Smooth muscle cell of the brain vasculature (primary cell): ENCODE measurements at places on chromosomes 1 and 21.
A peak's percentile ranks its signal among the peaks of the same experiment; 100 is the strongest.

DNA sequence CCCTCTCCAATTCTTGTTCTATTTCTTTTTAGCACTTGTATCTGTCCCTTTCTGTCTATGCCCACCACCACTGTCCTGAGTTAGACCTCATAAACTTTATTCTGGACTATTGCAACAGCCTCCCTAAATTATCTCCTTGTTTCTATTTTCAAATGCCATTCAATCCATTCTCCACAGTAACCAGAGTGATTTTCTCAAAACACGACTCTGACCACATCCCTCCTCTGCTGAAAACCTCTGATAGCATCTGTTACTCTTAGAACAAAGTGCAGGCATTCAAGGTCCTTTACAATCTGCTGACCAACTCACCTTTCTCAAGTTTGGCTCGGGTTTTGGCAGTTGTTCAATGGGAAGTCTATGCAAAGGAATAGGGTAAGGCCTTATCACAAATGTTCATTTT, 22.8 kb upstream of the GPX7 start:
- DNase-seq: no peak

DNA sequence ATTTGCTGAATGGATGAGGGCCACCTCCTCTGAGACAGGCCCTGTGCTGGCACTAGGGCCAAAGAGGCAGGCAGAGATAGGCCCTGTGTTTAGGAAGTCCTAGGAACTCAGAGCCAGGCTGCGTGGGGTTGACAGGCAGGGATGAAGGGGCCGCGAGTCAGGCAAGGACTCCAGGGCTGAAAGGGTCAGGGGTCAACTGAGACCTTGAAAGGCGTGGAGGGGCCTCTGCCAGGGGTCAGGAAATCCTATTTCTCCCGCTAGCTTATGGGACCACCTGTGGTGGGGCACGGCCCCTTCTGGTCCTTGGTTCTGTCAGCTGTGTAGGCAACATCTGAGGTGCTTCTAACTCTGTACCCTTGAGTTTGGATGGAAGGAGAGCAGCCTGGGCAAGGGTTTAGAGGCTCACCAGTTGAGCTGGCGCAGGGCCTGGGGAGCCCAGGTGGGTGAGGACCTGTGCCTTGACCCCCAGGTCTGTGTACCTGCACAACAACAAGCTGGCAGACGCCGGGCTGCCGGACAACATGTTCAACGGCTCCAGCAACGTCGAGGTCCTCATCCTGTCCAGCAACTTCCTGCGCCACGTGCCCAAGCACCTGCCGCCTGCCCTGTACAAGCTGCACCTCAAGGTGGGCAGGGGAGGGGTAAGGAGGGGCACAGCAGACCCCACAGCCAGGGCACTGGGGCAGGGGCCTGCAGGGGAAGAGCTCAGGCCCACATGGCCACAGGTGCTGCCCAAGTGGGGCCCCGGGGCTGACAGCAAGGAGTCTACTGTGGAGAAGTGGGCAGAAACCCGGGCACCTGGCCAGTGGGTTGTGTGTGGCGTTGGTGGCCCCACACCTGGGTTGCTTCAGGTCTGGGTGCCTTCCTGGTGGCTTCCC, 14.9 kb downstream of the PODN start:
- no peak for DNase-seq

DNA sequence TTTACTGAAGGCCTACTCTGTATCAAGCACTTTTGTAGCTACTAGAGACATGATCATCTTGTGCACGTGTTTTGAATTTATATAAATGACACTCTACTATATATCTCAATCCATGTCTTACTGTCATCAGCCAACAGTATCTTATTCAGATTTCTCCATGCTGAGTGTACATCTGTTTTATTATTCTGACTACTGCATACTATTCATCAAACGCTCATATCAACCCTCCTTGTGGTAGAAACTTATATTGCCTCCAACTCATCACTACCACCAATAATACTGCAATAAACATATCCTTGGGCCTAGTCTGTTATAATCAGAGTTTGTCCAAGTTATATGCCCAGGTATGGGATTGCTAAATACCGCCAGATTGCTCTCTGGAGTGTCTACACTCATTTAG, 81.6 kb upstream of the IRF2BP2 start:
- DNase-seq: no peak

- DNase-seq: no peak
Measured at GRCh38 chr21:37771181-37771580, 145.1 kb downstream of the KCNJ6 start.

DNA sequence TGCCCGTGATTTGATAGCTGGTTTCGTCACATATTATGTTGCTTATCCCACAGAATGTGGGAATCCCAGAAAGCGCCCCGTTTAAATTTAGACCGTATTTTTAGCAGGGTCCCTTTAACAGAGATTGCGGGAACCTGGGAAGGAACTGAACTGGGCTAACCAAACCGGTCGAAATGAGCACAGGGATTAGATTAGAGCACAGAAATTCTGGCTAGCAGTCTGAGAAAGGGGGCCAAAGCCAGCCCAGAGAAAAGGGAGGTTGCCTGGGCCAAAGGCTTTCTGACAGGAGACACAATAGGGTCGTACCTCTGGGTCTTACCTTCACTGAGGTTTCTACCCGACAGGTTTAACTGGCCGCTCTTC, 327 bp downstream of the LRRC40 start:
- no peak for DNase-seq

GRCh38 chr1:34354367-34354766, 177.7 kb downstream of the C1orf94 start:
- no peak for DNase-seq

GRCh38 chr1:7248549-7249199, 463.4 kb downstream of the CAMTA1 start:
- DNase-seq: no peak

- DNase-seq: no peak
Measured at GRCh38 chr1:113898241-113898814, 6.3 kb downstream of the AP4B1 start.

DNA sequence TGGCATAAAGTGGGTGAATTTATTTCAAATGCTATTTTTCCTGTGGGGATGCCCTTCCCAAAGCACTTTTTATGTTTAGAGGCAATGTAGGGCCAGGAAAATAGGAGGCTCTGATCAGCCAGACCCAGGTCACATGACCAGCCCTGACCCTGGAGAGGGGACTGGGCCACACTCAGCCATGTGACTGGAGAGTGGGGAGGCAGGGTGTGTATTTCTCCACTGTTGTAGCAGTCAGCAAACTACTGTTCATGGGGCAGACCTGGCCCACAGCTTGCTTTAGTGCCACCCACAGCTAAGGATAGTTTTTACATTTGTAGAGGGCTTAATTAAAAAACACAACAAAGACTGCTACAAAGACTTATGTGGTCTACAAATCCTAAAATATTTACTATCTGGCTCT, 153.8 kb downstream of the ACTL8 start:
- no peak for DNase-seq

GRCh38 chr21:31117128-31117916, 79.0 kb upstream of the KRTAP19-8 start:
- DNase-seq: peak; percentile 21

DNA sequence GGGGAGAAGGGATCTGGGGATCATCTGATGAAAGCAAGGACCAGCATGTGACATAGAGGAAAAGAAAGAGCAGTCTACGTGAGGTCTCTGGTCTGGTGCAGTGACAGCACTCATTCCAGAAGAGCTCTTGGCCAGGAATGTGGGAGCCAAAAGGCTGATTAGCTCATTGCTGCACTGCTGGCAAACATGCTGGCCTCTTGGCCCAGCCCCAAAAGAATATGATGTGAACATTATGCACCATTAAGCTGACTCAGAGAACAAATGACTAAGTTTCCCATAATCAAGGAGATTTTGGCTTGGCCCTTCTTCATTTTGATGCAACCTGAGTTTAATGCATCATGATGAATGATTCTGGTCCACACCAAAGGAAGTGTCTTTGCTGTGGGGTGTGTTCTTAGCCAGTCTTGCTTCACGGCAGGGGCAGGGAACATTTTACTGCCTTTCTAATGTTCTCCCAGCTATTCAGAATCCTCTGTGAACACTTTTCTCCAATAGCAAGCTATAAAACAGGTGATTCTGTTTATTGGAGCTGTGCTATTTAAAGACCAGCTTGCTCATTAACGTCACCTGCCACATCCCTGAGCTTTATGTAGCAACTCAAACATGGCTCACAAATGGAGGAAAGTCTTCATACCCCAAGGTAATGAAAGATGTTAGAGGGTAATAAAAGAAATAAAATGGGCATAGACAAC, 55.1 kb downstream of the PCBP3 start:
- DNase-seq: peak; percentile 57

GRCh38 chr1:193221651-193222050, 35.2 kb upstream of the B3GALT2 start:
- DNase-seq: no peak

DNA sequence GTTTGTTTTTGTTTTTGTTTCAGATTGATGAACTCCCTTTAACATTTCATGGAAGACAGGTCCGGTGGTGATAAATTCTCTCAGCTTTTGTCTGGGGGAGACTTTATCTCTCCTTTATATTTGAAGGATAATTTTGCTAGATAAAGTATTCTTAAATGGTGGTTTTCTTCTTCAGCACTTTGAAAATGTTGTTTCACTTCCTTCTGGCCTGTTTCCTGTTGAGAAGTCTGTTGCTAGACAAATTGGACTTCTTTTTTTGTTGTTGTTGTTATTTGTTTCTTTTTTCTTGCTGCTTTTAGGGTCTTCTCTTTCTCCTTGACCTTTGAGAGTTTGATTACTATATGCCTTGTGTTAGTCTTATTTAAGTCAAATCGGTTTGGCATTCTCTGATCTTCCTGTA, 50.8 kb downstream of the CRP start:
- no peak for DNase-seq

DNA sequence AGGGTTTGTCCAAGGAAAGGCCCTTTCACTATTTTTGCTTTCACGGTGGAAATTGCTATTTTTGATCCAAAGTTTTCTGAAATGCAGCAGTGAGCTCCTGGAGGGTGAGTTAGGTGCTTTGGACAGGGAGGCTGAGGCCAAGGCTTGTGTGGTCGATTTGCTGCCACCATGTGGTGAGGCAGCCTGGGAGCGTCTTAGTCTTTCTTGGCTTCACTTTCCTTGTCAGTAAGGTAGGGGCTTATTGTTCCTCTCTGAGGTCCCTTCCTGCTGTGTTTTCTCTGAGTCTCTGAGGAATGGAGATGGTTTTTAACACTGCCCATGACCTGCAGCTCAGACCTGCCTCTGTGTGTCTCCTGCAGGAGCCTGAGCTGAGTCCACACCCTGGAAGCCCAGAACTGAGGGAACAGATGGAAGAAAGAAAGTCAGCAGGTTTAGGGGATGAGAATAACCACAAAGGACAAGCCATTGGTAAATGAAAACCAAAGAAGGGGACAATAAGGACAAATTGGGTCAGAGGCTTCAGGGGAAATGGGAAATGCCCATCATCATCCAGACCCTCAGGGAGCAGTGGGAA, 20.1 kb upstream of the S100A10 start:
- no peak for DNase-seq

DNA sequence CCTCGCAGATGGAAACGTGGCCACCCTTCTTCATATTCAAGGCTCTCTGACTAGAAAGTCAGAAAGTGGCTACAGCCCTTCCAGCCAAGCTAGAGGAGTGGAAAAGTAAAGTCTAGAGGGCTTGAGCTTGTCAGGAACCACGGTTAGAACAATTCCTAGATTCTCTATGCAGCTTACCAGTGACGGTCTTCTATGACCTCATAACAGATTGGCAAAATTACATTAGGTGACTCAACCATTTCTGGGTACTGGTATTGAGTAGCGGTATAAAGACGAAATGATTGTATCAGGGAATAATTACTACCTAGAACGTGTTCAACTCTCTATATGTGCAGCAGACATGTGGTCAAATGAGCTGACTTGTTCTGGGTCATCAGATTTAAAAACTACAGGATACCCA, 155.0 kb upstream of the RUNX1 start:
- no peak for DNase-seq

- no peak for DNase-seq
Measured at GRCh38 chr1:112061901-112062320, 72.4 kb upstream of the KCND3 start.

GRCh38 chr21:16535102-16535422, 805.3 kb downstream of the USP25 start:
- peak; percentile 13 for DNase-seq

- peak; percentile 33 for DNase-seq
Measured at GRCh38 chr1:200558866-200559459, 61.6 kb downstream of the KIF14 start.

DNA sequence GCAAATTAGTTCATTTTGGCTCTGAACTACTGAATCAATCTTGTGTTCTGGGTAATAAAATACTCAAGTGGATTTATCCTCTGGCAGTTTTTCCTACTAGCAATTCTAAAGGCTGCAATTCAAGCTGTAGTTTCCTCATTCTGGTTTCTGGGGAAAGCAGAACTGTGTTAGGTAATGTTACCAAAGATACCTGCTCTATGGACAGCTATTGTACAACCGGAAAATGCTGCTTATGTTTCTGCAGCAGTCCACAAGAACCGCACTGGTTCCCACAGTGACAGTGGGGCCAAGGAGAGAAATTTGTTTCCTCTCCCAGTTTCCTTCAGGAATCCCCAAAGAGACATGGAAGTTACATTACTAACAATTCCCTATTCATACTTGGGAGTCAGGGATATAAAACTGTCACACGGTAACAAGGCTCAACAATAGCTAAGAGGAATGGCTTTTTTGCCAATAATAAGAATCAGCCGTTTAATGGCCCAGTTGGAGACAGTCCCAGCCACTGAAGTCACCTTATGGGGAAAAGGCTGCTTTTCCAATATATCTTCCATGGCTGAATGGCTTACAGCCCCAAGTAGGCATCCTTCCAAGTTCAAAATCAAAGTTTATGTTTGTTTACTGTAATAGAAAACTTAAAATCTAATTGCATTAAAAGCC, 52.6 kb downstream of the PCNX2 start:
- DNase-seq: no peak

DNA sequence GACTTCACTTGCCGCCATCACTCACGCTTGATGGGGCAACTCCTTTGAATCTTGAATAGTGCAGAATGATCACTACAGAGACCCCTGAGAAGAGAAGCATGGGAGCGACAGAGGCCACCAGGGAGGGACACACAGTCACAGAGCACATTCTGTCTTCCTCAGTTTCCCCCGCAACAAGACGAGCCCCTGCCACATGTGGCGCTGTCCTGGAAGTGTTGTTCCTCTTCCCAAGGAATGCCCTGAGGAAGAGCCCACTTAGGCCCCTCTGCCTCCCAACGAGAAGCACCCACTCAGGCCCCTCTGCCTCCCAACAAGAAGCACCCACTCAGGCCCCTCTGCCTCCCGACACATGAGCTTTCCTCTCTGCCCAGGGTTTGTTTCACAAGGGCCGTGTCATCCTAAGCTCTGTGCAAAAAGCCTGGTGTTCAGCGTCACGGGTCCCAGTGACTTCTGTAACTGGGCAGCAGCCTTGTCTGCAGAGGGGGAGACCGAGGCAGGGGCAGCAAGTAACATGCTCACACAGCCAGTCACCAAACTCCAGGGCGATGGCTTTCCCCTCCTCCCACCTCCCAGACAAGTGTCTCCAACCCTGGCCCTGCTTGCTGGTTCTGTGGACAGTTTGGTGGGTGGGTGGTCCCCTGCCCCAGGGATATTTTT, 19.8 kb downstream of the SLC37A1 start:
- DNase-seq: no peak
